ENCODE measurements at places on chromosomes 7 and 10.
A peak's percentile ranks its signal among the peaks of the same experiment; 100 is the strongest.

GRCh38 chr7:16978358-16979244, 96.8 kb upstream of the AGR3 start:
- no peak for DNase-seq

GRCh38 chr7:51459809-51460208, 143.2 kb upstream of the COBL start:
- DNase-seq: no peak

GRCh38 chr10:79628988-79629954, 18.5 kb downstream of the SFTPA1 start:
- DNase-seq: no peak

DNA sequence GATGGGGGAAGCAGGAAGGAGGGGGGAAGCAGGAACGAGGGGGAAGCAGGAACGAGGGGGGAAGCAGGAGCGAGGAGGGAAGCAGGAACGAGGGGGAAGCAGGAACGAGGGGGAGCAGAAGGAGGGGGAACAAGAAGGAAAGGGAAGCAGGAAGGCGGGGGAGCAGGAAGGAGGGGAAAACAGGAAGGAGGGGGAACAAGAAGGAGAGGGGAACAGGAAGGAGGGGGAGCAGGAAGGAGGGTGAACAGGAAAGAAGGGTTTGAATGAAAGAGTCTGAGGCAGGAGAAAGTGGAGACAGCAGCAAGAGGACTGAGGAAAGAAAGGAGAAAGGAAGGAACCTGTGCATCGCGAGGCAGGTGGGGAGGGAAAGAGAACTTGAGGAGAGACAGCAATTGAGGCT, 256.6 kb downstream of the PTEN start:
- no peak for DNase-seq

DNA sequence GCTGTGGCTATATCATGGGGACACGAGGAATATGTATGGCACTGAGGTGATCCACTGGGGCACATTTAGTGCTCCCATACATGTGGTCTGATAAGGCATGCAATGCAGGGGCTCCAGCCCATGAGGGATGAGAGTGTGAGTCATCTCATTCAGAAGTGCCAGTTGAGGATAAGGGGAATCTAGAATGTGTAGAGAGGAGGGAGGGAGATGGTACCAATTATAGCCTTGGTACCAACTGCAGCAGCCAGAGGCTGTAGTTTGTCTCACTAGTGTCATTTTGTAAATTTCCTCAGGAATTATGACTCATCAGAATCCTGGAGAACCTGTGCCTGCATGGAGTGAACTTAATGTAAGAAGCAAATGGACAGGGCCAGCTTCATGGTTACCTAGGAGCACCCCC, 46.2 kb downstream of the LAMB4 start:
- no peak for DNase-seq

DNA sequence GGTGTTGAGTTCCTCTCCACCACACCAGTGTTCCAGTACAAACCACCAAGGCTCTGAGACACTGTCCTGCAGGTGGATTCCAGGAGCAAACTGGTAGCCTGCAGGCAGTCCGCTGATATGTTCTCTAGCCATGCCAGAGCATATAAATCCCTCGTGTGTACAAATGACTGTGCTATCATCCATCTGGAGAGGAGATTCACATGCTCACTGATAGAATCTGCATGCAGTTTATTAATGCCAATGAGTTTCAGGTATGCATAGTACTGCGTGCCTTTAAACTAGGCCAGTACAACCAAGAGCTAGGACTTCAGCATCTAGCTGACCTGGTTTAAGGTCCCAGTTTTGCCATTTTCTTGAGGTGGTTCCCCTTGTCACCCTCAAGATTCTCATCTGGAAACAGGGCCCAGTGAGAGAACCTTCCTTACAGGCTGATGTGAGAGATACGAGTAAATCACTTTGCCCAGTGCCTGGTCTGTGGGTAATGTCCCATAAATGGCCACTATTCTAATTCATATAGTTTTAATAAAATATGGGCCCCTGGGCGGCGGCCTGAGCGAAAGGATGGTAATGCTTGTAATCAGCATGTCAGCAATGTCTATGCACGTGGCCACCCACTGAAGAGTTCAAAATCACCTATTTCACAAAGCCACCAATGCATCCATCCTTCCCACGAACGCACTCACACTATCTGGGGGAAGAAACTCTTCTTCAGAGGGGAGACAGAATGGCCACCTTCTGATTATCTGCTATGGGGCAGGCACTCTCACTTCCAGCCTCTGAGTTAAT, 268.0 kb upstream of the ZMIZ1 start:
- no peak for DNase-seq

DNA sequence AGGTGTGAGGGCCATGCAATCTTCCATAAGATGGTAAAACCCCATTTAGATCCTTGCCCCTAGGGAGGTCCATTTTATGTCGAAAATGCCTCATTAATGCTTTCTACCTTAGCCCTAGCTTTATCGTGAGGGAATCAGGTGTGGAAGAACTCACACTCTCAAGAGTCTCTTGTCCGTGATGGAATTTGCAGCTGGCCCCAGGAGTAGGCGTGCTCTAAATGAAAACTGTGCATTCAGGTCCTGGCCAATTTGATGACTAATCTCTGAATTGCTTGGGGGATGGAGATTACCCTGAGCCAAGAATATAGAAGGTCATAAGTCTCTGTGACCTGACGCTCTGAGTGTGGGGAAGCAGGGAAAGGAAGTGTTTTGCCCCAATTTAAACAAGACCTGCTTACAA, 6.6 kb downstream of the C10orf90 start:
- DNase-seq: no peak

- no peak for DNase-seq
Observed at GRCh38 chr7:25024066-25024465, 44.1 kb upstream of the OSBPL3 start.

- no peak for DNase-seq
Observed at GRCh38 chr7:134278502-134279153, 38.1 kb downstream of the SLC35B4 start.

DNA sequence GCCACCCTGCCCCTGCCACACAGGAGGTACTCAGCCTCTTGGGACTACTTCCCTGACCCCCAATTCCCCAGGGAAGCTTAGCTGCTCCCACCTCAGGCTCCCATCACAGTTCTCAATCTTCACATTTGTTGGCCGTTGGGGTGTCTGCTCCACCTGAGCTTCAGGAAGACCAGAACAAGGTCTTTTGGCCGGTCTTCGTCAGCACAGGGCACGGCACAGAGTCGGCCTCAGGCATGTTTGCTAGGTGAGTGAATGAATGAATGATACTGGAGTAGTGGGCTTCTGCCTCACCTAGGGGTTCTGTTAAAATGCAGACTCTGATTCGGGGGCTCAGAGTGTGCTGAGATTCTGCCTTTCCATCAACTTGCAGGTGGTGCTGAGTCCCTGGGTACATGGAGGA, 20.3 kb downstream of the GPRIN2 start:
- no peak for DNase-seq

DNA sequence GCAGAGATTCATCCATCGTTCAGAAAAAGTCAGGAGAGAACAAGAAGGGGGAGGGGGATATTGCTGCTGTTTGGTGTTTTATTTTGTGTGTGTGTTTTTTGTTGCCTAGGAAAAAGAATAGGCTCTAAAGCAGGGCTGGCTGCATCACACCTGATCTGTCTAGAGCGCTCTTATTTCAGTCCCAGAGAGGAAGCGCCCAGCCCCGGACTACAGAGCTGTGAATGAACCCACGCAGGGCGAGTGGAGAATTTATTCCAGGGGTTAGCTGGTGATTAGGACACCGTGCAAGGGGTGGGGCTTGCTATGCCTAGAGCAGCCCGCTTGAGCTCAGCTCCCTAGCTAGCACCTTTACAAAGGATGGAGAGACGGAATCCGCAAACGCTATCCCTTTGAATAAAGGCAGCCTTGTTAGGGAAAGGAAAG, 621 bp upstream of the FAM13C start:
- DNase-seq: peak; percentile 30

GRCh38 chr7:21370283-21370982, 57.5 kb upstream of the SP4 start:
- DNase-seq: no peak

DNA sequence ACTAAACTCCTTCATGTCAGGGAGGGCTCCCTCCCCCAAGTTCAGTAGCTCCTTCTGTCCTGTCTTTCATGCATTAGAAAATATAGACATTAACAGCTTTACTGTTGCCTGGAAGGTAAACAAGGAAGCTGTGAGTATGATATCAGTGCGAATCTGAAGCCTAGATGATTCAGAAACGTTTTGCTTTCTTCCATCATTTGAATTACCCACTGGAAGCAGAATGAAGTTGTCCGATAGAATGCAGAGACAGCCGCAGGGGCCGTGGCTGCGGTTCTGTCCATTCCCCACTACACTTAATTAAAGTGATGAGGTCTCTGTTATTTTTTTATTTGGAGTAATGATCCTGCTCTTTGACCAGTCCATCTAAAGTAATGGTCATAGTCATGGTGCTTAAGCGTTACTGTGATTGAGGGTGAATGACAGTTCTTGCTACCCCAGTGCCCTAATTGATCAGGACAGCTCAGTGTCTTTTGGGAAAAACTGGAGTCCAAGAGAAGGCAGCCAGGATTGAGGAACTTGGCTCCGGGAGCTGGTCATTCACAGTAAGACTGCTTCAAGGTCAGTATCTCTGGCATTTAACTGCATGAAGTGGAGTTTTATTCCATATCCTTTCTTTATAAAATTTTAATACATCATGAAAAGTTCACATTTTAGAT, 69.9 kb downstream of the PTPRE start:
- no peak for DNase-seq

GRCh38 chr7:12625836-12626235, 55.3 kb downstream of the SCIN start:
- DNase-seq: no peak

GRCh38 chr10:6342096-6342685, 139.5 kb downstream of the PFKFB3 start:
- DNase-seq: no peak

DNA sequence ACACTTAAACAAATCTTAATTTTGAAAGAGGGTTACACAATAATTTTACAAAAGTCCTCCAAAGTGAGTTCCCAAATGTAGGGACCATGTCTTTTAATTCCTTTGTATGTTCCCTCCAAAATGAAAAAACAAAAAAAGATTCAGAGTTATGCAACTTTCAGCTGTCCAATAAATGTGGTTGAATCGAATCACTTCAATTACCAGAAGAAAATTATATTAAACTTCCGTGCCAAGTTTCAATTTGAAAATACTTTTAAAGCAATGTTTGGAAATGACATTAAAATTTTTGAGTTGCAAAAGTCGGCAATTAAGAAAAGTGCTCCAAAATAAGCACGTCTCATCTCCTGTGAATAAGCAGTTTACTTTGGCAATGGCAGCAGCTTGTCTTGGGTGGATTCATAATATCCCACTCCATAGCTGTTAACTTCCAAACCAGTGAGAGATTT, 60.3 kb upstream of the C1GALT1 start:
- no peak for DNase-seq

GRCh38 chr10:57696641-57697040, 571.1 kb downstream of the IPMK start:
- DNase-seq: no peak

GRCh38 chr10:61097026-61097425, 153.0 kb upstream of the RHOBTB1 start:
- DNase-seq: no peak

GRCh38 chr10:43972976-43973647, 324.4 kb upstream of the ZNF32 start:
- DNase-seq: no peak

DNA sequence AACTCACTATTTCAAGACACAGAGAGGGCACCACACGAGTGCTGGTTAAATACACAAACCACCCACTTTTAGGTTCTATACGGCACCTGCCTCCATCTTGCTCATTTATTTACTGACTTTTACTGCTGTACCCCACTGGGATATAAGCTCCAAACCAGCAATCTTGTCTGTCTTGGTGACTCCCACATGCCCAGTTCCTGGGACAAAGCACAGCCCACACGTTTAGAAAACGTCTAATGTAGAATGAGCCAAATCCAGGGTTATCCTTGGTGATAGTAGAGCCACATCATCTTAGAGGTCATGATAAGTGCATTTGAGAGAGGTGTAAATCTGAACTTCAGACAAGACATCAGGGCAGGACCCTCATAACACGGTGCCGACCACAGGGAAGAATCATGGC, 73.5 kb downstream of the NUDCD3 start:
- no peak for DNase-seq

DNA sequence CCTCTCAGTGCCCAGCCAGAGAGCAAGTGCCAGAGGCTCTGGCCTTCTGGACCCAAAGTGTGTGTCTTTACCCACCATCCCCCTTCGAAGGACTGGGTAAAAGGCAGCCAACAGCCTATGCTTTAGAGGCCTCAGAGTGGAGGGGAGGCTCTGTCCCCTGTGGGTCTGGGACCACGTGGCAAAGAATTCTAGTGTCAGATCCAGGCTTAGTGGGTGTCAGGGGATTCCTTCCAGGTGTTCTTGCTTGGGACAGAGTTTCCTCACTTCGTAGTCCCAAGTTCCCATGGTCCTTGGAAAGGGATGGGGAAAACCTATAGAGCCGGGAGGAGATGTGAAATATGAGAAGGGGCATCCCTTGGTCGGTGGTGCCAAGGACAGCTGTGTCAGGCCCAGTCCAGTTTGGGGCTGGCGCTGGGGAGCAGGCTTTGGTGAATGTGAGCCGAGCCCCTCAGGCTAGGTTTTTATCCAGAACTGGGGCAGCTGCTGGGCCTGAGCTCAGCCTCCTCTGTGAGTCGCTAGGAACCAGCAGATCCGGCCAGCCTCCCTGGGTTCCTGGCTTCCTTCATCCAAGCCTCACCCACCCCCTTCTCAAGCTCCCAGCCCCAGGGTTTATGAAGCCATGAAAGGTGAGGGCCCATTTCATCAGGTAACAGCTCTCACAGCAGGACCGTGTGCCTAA, 71.2 kb downstream of the C10orf105 start:
- no peak for DNase-seq

DNA sequence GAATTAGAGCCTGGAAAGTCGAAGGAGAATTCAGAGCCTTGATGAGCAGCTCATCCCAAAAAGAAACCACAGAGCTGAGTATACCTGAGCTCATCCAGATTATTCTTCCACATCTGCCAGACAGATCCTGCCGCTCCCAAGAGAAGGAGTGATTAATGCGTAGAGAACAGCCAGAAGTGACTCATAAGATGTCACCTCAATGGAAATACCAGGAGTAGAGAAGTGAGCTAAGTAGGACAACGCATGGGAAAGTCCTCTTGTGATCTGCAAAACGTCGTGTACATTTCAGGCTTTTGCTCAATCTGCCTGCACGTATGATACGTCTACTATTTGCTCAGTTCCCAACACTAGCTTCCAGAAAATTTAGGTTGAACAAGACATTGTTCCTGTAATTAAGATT, 230.5 kb upstream of the AUTS2 start:
- DNase-seq: no peak

- no peak for DNase-seq
Observed at GRCh38 chr7:70673778-70674570, 458.0 kb upstream of the GALNT17 start.

All from NCI-H1092 (cell line).